MV-4-11 (cell line): ENCODE measurements at places on chromosomes 5 and 9.
A peak's percentile ranks its signal among the peaks of the same experiment; 100 is the strongest.

- no peak for DNase-seq
These were observed 327.2 kb downstream of the DEPDC1B start for GRCh38 chr5:60372786-60373185.

DNA sequence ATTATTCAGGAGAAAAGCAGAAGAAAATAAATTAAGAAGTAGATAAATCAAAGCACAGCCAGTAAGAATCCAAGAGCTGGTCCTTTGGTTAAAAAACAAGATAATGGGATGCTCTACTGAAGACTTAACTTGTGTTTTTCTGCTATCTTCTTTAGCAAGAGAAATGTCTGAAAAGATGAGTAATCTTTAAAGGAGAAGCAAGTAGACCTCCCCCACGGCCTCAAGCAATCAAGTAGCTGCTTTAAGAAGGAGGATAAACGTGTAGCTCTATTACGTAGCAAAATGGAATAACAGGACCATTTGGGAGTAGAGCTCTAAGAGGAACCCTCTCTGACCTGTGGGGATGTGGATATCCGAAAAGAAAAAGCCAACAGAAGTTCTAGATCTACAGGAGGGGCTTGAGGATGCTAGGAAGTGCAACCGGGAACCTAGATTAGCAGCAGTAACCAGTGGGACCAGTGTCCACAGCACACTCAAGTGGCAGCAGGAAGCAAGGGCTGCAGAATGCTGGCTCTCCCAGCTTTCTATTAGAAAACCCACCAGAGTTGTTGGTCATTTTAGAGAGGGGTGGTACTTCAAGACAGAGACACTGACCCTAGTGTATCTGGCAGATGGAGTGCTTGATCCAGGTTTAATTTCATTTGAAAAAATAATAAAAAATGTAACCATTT is 185.4 kb downstream of the GABBR2 start:
- peak; percentile 24 for DNase-seq

DNA sequence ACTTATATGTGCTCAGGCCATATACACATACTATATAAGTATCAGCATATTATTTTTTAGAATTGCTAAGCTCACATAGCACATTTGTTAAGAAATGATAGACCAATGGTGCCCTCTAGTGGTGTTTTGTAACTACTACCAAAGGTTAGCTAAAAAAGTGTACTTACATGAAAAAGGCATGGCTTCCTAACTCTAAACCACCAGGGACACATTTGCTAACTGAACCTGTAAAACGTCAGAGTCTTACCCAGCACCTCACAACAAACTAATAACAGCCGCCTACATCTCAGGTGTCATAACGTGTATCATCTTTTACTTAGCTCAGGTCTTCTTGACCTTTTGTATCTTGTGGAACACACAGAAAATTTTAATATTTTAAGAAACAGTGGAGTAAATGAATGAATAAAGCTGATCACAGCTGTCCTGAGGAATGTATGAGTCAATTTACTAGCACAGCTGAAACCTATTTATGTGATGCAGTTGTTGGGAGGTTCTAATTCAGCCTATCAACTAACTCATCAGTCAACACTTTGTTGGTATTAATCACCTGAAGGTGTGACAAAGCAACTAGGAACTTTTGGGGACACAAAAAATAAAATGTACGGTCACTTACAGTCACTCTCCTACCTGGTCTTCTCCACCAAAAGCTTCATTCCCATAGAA is 72.9 kb downstream of the BAAT start:
- DNase-seq = peak; percentile 69

DNA sequence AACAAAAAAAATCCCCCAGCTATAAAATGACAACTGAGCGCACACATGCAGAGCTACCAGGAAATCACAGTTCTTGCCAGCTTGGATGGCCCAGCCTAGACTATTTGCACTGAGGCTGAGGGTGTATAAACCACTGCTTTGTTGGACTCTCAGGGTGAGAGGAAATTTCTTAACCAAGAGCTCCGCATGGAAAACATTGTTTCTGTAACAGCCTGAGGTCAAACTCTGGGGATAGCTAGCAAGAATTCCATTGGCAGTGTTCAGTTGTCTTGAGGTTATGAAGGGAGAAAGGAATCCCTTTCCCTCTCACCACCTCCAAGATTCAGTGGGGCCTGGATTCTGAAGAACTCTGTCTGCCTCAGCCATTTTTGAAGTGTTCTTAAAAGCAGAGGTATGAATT is 360.0 kb downstream of the OSTF1 start:
- no peak for DNase-seq

- DNase-seq = no peak
These were observed 93.1 kb downstream of the OLFM1 start for GRCh38 chr9:135180586-135180985.

GRCh38 chr9:91783876-91784672 is 166.0 kb downstream of the ROR2 start:
- DNase-seq = no peak

GRCh38 chr5:1442222-1443145 is 2.8 kb downstream of the SLC6A3 start:
- DNase-seq = no peak

GRCh38 chr5:39502704-39503103 is 77.9 kb upstream of the DAB2 start:
- DNase-seq = peak; percentile 32

DNA sequence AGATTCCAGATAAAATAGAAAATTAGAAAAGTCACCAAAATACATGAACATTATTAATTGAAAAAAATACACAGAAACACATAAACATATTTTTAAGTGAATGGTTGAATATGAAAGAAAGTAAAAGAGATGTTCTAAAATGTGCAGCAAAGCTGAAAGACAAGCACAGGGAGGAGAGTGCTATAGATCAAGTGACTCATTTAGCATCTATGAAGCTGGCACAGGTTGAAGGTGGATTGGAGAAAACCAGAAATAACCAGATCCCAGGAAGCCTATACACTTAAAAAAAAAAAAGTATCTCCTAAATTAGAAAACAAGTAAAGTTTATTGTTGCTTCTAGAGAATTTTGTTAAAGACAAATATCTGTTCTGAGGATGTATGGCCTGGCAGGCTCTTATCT is 338.9 kb downstream of the CDH12 start:
- DNase-seq = no peak

- DNase-seq = no peak
These were observed 39.8 kb downstream of the ANXA2R start for GRCh38 chr5:43000111-43000840.

DNA sequence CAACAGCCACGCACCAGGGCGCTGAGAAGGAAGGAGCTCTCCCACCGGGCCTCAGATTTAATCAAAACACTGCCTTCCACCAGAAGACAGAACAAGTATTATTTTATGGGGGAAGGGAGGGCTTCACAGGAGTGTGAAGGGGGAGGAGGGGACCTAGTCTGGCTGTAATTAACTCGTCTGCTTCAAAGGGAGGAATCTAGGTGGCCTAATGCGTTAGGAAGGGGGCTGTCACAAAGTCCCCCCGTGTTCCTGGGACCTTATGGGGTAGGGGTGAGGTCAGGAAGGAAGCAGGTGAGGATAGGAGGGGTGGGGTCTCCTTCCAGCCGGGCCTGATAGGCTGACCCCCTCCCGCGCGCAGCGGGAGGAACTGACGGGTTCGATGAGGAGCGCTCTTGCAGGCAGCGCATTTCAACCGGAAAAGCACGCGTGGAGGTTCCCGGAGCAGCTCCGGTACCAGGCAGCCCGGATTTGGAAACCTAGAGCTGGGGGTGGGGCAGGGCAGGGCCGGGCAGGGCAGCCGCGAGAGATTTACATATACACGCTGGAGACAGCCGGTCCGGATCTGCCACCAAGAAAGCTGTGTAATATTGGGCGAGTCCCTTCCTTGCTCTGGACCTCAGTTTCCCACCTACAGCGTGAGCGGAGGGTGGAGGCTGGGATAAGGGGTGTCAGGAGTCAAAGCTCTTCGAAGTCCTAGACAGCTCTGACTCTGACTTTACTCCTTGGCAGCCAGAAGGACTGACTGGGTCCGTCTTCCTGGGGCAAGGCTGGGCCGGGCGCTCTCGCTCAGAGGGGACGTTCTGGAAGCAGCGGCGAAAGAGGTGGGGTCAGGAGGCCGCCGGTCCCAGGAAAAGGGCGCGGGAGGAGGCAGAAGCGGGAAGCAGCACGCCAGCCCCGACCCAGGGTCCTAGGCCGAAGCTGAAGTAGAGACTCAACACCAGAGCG is 1.8 kb downstream of the SHB start:
- no peak for DNase-seq

DNA sequence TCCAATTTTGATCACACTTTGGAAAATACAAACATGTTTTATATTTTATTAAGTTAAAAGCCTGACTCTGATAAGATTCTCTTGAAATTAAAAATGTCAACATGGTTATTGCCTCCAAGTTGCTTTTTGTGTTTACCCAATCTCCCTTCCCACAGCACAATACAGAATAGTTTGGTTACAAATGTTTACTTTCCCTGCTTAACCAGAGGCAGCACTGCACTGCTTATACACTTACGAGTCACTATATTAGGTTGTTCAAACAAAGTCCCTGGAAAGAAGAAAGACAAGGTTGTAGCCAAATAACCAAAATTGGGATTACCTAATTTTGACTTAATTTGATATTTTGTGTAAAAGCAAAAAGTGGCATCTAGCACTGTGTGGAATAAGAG is 25.9 kb downstream of the SRFBP1 start:
- DNase-seq = no peak

GRCh38 chr9:87167161-87167560 is 219.9 kb upstream of the GAS1 start:
- DNase-seq = no peak

- no peak for DNase-seq
These were observed 24.2 kb downstream of the NADK2 start for GRCh38 chr5:36217567-36217966.

GRCh38 chr5:100828071-100828897 is 74.8 kb downstream of the ST8SIA4 start:
- DNase-seq = peak; percentile 56

DNA sequence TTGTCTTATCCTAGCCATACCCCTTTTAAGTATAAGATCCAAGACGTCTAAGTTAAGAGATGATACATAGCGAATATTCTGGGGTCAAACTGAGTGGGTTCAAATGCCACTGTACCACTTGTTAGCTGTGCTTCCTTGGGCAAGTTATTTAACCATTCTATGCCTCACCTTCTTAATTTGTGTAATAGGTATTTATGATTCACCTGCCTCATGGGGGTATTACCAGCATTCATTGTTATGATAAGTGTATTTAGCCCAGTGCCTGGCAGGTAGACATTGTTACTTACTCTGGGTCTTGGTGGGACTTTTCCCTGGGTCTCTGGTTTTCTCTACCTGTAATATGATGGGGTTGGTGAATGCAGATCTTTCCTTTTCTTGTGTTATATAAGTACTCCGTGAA is 3.8 kb downstream of the LARP1 start:
- DNase-seq = no peak

GRCh38 chr9:134461426-134461982 is 135.2 kb downstream of the RXRA start:
- peak; percentile 16 for DNase-seq

- DNase-seq = no peak
These were observed 696.2 kb downstream of the DNAH5 start for GRCh38 chr5:13248253-13248652.

DNA sequence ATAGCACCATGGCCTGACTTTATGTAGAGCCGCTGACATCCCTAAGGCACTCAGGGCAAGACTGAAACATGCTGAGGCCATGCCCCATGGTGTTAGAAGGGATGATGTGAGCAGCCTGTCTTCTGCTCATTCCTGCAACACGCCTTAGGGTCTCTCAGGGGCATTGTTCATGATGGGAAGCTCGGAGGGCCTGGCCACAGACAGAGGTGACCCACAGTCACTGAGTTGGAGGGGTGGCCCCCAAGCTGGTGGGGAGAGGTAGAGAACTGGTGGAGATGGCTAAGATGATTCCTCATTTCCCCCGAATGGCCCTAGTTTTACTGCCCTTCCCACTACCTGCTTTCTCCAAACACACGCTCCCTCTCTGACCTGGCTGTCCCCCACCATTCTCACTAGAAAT is 135.2 kb downstream of the BARX1 start:
- no peak for DNase-seq

DNA sequence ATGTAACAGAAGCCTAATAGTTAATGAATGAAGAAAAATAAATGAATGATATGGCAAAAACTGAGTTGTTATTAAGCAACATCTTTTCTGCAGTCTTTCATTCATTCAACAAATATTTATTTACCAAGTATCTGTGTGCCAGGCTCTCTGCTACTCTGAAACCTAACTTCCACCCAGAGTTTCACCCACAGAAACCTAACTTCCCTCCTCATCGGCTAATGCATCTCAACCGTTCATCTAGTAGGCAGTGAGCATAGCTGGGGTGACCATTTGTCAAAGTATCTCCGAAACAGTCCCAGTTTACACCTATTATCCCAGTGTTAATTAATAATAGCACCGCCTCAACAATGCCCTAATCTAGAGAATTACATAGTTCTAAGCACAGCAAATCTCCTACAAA is 1.5 kb downstream of the TTC39B start:
- peak; percentile 64 for DNase-seq

- no peak for DNase-seq
These were observed 173.1 kb upstream of the IER5L start for GRCh38 chr9:129351058-129351641.

DNA sequence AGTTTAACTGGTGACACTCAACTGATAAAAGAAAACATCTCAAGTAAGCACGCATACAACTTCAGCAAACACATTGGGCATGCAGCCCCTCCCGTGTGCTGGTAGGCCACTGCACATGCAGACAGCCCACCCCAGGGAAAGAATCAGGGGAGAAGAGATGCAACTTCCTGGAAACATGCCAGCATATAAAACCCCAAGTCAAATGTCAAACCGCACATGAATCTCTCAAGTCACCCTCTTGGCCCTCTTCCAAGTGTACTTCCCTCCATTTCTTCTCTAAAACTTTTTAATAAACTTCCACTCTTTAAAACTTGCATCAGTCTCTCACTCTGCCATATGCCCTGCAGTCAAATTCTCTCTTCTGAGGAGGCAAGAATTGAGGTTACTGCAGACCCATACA is 732.7 kb downstream of the SEMA5A start:
- DNase-seq = no peak

- no peak for DNase-seq
These were observed 1.2 kb upstream of the RLN2 start for GRCh38 chr9:5305741-5306140.

- peak; percentile 70 for DNase-seq
These were observed 728.0 kb downstream of the CDH9 start for GRCh38 chr5:26310415-26310814.

- no peak for DNase-seq
These were observed 28.5 kb downstream of the TBC1D2 start for GRCh38 chr9:98226957-98227356.

GRCh38 chr9:108017671-108018070 is 528.1 kb upstream of the KLF4 start:
- peak; percentile 36 for DNase-seq

GRCh38 chr5:156409834-156410233 is 82.9 kb downstream of the SGCD start:
- DNase-seq = no peak

DNA sequence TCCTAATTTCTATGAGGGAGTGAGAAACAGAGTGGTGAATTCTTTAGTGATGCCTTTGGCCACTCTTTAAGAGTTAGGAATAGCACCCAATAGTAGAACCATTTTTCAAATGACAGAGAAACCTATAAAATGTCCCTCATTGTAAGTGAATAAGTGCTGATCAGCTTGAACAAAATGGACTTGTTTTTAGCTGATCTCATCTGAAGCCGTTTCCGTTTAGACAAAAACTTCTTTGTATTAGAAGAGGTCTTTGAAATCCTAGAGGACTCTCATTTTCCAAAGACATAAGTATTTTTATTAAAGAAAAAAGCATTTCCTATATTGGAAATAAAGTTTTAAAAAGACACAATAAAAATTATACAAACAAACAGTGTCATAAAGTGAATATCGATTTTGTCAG is 273.9 kb downstream of the ARHGEF28 start:
- no peak for DNase-seq

- DNase-seq = no peak
These were observed 206.6 kb upstream of the HAPLN1 start for GRCh38 chr5:83927140-83927733.

GRCh38 chr9:127959841-127960409 is 20.9 kb downstream of the EEIG1 start:
- DNase-seq = no peak
